ENCODE measurements at places on chromosomes 1 and 21.

DNA sequence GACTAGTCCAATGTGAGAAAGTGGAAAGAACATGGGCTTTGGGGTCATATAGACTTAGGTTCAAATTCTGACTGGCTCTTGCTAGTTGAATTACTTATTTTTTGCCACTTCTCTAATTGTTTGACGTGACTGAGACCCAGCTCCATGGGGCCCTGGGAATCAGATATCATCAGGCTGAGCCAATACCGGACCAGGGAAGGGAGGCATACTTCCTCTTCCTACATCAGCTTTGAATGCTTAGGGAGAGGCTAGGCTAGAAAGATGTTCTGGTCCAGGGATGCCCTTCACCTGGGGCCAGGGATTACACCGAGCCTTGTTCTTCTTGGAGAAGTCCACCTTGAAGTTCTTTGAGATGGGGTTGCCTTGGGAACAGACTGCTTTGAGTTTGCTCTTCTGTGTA, 3.7 kb upstream of the NR1I3 start:
- H3K36me3 ChIP-seq, result no peaks in the 10 kb centered on the region
- no peaks in the 10 kb centered on the region for H3K27me3 ChIP-seq

DNA sequence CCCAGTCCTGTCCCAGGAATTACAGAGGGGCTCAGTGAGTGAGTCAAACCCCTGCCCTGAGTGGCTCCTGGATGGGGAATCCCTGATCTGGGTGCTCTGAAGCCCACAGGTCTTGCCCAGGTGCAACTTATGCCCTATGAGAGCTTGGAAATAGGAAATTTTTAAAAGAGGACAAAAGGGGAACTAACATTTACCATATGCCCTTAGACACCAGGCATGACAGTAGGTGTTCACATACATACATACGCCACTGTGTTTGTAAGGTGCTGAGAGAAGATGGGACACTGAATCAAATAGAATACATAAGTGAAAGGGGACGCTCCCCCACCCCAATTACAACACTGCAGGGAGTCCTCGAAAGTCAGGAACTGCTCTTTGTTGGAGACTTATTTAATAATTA, 1.4 kb downstream of the CFAP45 start:
- no peaks in the 10 kb centered on the region for H3K27me3 ChIP-seq
- no peaks in the 10 kb centered on the region for H3K36me3 ChIP-seq
- no peak overlapping the region for H3K4me3 ChIP-seq
- DNase-seq, result no peak
- H3K4me1 ChIP-seq, result peaks cover 22% of the 10 kb centered on the region
- no peak overlapping the region for H3K27ac ChIP-seq

- H3K4me1 ChIP-seq, result no peaks in the 10 kb centered on the region
- H3K27ac ChIP-seq, result peak overlapping the region; percentile 11
- H3K27me3 ChIP-seq, result no peaks in the 10 kb centered on the region
- H3K36me3 ChIP-seq, result no peaks in the 10 kb centered on the region
- DNase-seq, result no peak
Observed at GRCh38 chr1:186819126-186819525, 9.6 kb upstream of the PLA2G4A start.

- peak overlapping the region; percentile 22 for H3K27ac ChIP-seq
- DNase-seq, result no peak
- H3K4me1 ChIP-seq, result no peaks in the 10 kb centered on the region
- peaks cover 94% of the 10 kb centered on the region for H3K36me3 ChIP-seq
- H3K4me3 ChIP-seq, result peak overlapping the region; percentile 3
Observed at GRCh38 chr21:46559291-46559983, 45.4 kb downstream of the S100B start.

DNA sequence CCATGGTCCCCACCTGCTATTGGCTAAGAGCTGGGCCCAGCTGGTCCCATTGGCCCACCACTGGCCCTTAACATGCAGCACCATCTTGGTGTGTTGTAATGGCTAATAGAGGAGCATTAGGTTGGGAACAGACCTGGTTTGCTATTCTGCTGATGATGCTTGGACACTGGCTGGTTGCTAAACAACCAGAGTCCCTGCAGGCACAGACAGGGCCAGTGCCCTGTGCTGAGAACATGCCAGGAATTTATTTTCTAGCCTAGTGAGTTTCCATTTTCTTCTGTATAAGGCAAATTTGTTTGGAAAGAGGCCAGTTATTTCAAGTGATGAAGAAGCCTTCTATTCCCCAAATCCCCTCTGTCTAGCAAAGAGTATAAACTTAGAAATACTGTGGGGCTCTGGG, 42.9 kb upstream of the TDRD10 start:
- no peak for DNase-seq
- H3K4me1 ChIP-seq, result no peaks in the 10 kb centered on the region

- H3K36me3 ChIP-seq, result no peaks in the 10 kb centered on the region
- no peak for DNase-seq
- no peaks in the 10 kb centered on the region for H3K27me3 ChIP-seq
- H3K4me3 ChIP-seq, result no peak overlapping the region
Observed at GRCh38 chr1:163414778-163415177, 93.0 kb downstream of the NUF2 start.

DNA sequence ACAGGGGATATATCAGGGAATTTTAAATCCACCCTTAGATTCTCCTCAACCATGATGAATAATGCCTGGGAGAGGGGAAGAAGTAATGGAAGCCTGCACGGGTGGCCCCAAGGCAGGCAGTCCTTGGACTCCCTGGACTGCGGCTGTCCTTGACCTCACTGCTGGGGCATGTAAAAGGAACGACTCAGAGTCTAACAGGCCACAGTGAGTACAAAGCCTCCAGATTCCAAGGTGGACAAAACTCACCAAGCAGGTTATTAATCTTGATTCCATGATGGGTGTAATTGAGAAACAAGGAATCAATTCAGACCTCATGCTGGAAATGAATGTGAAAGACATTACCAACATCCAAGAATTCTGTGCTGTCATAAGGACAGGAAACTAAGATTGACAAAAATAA, 13.0 kb upstream of the ARHGAP29 start:
- no peak overlapping the region for H3K27ac ChIP-seq
- H3K36me3 ChIP-seq, result no peaks in the 10 kb centered on the region
- DNase-seq, result no peak
